LoVo (cell line): ENCODE measurements at places on chromosomes 2 and 18.

GRCh38 chr2:42116195-42117181, 52.7 kb upstream of the EML4 start:
- DNase-seq = no peak

- no peak for DNase-seq
These were observed 6.5 kb downstream of the METTL5 start for GRCh38 chr2:169818241-169818640.

DNA sequence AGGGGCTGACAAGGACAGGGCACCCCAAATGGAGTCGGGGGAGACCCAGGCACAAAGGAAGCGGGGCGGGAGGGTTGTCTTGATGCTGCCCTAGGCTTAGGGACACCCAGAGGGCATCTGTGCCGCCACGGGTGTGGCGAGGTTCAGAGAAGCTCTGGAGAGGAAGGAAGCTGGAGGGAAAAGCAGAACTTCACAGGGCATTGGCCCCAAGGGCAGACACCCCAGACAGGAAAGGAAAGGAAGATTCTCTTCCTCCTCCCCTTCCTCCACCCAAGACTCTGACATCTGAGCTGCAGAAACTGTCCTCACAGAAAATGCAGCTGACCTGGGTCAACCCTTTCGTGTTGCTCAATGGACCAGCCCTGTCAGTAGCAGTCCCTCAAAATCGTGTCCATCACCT, 25.6 kb downstream of the DNMT3A start:
- DNase-seq = no peak

GRCh38 chr2:120454654-120455385, 108.9 kb downstream of the INHBB start:
- no peak for DNase-seq

DNA sequence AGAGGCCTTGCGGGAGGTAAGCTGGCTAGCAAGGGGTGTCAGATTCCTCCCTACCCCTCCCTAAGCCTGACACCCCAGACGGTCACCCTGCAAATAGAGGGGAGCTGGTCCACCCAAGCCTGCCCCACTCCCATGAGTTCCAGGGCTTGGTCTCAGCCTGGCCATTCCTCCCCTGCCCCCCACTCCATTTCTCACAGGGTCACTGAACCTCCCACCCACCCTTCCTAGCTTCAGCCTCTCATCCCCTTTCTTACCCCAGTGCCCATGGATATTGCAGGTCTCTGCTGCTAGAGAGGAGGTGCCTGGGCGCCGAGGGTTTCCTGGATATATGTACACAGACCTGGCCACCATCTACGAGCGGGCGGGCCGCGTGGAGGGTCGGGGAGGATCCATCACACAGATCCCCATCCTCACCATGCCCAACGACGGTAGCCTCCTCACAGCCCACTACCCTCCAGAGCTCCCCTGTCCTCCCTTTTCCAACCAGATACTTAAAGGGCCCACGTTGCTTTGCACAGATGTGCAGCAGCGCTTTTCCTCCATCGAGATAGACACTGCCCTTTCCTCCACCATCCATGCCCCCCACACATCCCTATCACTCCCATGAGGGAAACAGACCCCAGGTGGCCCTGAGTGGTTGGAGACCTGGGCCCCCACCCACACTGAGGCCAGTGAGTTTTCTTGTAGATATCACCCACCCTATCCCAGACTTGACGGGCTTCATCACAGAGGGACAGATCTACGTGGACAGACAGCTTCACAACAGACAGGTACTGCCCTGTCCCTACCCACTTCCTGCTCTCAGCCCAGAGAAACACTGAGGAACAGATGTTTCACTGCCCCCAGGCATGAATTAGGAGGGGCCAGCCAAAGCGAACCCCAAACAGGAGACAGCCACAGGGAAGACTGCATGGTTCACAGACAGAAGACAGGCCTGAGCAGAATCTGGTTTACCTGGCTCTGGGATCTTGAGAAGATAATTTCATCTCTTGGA, 15.2 kb upstream of the ANKRD53 start:
- no peak for DNase-seq

- DNase-seq = no peak
These were observed 433.7 kb downstream of the MBD2 start for GRCh38 chr18:53790786-53791185.
